B cell (primary cell): ENCODE measurements at places on chromosomes 1 and 21. TPM values are rescaled to one million over a fixed set of nuclear protein-coding genes. Genes with fewer than 3 reads are reported as not detected.
A peak's percentile ranks its signal among the peaks of the same experiment; 100 is the strongest.

The HCRTR1 gene
- 0.22 TPM in 2 replicates for total RNA-seq

DNA sequence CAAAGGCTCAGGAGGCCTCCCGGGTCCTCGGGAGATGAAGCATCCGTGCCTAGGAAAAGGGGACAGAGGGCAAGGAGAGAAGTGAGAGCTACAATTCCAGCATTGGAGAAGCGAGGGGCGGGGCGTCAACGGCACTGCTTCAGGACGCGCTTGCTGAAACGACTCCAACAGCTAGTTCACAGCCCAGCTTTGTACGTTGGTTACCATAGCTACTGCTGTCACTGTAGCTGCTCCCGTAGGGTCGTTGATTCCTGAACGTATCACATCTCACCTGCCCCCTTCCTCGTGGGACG is 63.1 kb downstream of the TOR1AIP2 start:
- H3K4me3 ChIP-seq = peak overlapping the region; percentile 47
- peaks cover 22% of the 10 kb centered on the region for H3K4me1 ChIP-seq
- H3K27ac ChIP-seq = no peak overlapping the region
- DNase-seq = no peak
- H3K27me3 ChIP-seq = no peaks in the 10 kb centered on the region
- H3K36me3 ChIP-seq = no peaks in the 10 kb centered on the region

- peak overlapping the region; percentile 18 for H3K27ac ChIP-seq
- peaks cover 10% of the 10 kb centered on the region for H3K4me1 ChIP-seq
- H3K4me3 ChIP-seq = peak overlapping the region; percentile 64
- no peak for DNase-seq
- H3K36me3 ChIP-seq = peaks cover 28% of the 10 kb centered on the region
Observed at GRCh38 chr1:43706598-43707189, 642 bp upstream of the ST3GAL3 start.

DNA sequence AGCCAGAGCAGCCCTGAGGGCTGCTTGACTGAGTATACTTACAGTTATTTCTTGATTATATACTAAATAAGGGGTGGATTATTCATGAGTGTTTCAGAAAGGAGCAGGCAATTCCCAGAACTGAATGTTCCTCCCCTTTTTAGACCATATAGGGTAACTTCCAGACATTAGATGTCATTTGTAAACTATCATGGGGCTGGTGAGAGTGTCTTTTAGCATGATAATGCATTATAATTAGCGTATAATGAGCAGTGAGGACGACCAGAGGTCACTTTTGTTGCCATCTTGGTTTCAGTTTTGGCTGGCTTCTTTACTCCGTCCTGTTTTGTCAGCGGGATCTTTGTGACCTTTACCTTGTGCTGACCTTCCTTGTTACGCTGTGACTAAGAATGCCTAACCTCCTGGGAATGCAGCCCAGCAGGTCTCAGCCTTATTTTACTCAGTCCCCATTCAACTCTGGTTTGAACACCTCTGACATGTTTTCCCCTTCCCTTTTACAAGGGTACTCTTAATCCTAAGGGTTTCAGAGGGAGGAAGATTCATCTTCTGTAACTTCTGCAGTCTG is 16.2 kb downstream of the KCTD3 start:
- H3K36me3 ChIP-seq = peaks cover 3% of the 10 kb centered on the region
- no peak overlapping the region for H3K27ac ChIP-seq
- no peak overlapping the region for H3K4me3 ChIP-seq
- H3K27me3 ChIP-seq = no peaks in the 10 kb centered on the region
- H3K4me1 ChIP-seq = no peaks in the 10 kb centered on the region

- H3K27me3 ChIP-seq = no peaks in the 10 kb centered on the region
- no peak overlapping the region for H3K4me3 ChIP-seq
- no peaks in the 10 kb centered on the region for H3K36me3 ChIP-seq
- DNase-seq = no peak
- H3K4me1 ChIP-seq = no peaks in the 10 kb centered on the region
- H3K27ac ChIP-seq = no peak overlapping the region
Observed at GRCh38 chr1:60090655-60091054, 17.1 kb upstream of the C1orf87 start.

DNA sequence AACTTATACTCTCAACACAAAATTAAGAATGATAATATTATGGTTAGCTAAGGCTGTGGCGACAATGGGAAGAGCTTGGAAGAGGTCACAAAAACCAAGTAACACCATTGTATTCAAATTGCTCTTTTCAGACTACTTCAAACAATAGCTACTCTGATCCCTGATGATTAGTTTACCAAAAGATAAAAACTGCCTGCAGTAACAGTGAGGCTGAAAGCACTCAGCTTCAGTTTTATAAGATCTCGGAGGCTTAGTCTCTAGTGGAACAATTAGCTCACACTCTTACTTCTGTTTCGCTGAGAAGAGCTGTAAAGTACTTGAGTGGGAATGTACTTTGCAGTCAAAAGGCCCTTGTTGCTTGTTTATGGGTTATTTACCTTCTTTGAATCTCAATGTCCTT is 278.5 kb downstream of the LRRC7 start:
- no peak overlapping the region for H3K4me3 ChIP-seq
- H3K27me3 ChIP-seq = no peaks in the 10 kb centered on the region
- H3K4me1 ChIP-seq = no peaks in the 10 kb centered on the region
- no peaks in the 10 kb centered on the region for H3K36me3 ChIP-seq
- H3K27ac ChIP-seq = no peak overlapping the region

DNA sequence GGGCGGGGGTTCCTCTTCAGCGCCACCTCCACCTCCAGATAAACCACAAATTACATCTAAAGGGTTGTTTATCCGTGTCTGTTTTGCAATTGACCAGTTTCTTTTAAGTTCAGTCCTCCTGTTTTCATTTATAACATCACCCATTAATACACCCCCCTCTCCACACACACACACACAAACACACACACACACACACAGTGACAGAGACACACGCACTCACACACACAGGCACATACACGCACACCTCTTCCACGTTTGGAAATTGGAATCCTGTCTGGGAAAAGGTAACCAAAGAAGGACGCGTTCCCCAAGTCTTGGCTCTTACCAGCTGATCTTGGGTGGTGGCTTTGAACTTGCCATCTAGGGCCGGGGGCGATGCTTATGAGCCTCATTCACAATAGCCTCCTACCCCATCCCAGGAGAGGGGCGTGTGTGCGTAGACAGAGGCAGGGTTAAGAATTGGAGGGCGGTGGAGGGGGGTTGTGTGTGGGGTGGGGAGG is 442 bp upstream of the CSMD2 start:
- no peak overlapping the region for H3K27ac ChIP-seq
- peaks cover 36% of the 10 kb centered on the region for H3K27me3 ChIP-seq
- H3K4me3 ChIP-seq = no peak overlapping the region

DNA sequence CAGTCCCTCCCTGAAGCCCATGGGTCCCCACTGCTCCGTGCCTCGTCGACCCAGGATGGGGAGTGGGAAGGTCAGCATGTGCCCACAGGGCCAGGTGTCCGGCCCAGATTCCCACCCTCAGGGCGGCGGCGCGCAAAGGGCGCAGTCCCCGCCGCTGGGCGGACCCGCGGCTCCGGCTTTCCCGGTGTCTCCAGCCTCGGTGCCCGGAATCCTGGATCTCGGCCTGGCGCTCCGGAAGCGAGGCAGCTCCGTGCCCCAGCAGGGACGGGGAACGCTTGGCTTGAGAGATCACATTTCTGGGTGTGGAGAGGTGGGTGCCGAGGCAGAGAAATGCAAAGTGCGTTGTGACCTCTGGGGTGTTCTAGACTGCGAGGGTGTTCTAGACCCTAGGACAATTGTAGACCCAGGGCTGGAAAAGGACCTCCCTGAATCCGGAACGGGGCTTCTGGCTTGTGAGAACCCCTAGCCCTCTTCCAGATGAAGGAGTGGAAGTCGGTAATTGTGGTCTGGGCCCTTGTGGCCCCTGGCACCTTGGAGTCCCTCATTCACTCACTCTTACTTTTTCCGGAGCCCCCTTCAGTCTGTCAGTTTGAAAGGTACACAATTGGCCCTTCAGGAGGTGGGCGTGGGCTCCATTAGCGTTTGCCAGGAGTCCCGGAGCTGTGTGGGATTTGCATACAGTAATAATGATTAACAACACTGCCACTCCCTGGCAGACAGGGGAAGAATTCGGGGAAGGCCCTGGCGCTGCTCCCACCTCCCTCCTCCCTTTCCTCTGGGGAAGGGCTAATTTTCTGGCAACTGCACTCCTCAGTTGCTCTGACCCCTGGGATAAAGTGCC is 1.6 kb upstream of the KCND3 start:
- peak; percentile 12 for DNase-seq
- no peak overlapping the region for H3K4me3 ChIP-seq
- peaks cover 24% of the 10 kb centered on the region for H3K4me1 ChIP-seq
- H3K36me3 ChIP-seq = no peaks in the 10 kb centered on the region

The EDARADD gene
- not detected in 2 replicates for total RNA-seq

- H3K4me3 ChIP-seq = no peak overlapping the region
- DNase-seq = no peak
- no peaks in the 10 kb centered on the region for H3K4me1 ChIP-seq
- H3K27ac ChIP-seq = no peak overlapping the region
Observed at GRCh38 chr1:54207287-54207686, 7.3 kb downstream of the MRPL37 start.

The MTARC2 gene
- 17.2 and 22.6 TPM in 2 replicates for total RNA-seq
